ENCODE measurements at places on chromosomes 7 and 10.
A peak's percentile ranks its signal among the peaks of the same experiment; 100 is the strongest.

DNA sequence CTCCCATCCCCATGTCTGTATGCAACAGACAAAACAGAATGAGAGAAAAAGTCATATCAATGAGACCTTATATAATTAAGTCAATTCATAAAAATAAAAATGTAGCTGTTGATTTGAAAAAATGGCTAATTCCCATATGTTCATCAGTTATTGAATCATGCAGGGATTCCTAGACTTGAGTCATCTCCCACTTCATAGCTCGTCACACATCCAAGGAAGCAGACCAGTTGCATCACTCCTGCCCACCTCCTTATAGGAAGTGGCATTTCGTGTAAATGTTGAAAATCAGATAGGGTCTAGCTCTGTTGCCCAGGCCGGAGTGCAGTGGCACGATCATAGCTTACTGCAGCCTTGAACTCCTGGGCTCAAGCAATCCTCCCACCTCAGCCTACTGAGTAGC is 56.1 kb upstream of the SH2B2 start:
- no peak for DNase-seq

DNA sequence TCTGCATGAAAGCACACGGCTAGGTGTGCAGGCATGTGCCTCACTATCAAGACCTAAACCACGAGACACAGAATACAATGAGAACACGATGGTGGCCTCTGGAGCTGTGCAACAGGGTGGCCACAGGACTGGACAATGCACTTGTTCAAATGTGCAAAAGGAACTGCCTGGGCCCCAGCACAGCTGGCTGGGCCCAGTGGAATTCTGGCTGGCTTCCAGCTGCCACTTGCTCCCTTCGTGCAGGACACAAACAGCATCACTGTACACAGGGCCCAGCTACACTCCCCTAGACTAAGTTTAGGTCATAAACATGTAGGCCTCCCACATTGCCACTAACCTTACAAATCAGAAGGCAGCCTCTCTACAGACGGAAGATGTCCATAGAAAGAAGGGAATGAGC is 23.4 kb downstream of the DOCK4 start:
- DNase-seq: no peak

- peak; percentile 57 for DNase-seq
Observed at GRCh38 chr7:34759477-34760125, 101.6 kb downstream of the NPSR1 start.

DNA sequence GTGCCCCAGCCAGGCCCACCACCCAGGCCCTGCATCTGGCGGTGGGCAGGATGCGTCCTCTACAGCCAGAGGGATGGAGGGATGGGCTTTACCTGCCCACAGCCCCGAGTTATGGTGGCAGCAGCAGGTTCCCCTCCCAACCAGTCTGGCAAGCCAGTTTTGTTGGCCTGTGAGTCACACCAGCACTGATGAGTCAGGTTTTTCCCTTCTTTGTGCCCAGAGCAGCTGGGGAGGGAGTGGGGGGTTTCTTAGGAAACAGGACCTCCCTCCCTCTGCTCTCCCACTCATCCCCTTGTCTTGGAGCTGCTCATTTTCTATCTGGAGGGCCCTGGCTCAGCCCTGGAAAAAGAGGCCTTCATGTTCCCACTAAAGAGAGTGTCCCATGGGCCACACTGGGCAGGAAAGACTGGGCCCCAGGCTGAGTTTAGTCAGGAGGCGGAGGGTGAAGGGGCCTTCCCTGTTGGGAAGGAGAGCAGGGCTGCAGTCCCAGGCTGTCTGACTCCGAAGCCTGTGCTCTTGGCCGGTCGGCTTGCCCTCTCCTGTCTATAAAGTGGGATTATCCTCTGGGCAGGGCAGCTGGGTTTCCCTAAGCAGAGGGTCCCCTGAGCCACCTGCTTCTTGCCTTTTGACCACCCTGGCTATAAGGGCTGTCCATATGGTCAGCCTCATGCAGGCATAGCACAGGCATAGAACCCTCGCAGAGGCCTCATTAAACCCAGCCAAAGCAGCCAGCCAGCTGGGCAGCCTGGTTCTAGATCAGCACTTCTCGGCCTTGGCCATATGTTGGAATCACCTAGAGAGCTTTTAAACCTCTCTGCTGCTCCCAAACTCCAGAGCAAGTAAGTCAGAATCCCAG is 30.2 kb upstream of the ANKRD2 start:
- no peak for DNase-seq

DNA sequence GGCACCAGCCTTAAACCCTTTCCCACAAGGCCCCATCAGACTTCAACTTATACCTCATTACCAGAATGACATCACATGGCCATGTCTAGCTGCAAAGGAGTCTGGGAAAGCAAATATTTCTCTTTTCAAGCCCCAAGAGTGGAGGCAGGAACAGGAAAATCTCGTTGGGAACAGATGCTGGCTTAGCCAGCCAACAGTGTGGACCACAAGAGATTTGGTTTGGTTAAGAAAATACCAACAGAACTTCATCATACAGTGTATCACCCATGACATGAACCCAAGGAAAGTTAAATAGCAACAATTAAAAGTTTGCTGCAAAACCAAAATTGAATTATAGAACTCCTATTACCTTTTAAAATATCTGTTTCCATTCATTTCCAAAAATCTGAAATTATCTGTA is 2.2 kb upstream of the MET start:
- DNase-seq: no peak

DNA sequence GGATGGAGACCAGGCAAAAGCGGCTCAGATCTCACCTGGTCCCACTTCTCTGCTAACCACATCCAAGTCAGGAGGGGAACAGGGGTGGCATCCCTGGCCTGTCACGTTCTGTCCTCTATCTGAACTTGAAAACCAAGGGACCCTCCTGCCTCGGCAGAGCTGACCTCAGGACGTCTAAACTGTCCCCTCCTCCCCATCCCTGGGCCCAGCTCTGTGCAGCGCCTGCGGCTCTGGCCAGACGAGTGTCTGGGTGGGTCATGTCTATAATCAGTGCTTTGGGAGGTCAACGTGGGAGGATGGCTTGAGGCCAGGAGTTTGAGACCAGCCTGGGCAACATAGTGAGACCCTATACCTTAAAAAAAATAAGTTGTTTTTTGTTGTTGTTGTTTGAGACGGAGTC is 70.0 kb upstream of the ZNF479 start:
- DNase-seq: no peak

DNA sequence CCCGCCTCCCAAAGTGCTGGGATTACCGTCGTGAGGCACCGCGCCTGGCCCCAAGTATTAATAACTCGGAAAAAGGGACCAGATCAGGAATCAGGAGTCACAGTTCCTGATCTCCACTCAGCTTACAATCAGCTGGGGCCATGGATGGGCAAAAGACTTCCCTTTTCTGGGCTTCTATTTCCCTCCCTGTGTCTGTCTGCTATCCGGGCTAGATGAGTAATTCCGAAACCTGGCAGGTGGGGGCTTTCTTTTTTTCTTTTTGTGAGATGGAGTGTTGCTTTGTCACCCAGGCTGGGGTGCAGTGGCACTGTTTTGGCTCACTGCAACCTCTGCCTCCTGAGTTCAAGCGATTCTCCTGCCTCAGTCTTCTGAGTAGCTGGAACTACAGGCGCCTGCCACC is 11.6 kb downstream of the RPS24 start:
- DNase-seq: no peak

DNA sequence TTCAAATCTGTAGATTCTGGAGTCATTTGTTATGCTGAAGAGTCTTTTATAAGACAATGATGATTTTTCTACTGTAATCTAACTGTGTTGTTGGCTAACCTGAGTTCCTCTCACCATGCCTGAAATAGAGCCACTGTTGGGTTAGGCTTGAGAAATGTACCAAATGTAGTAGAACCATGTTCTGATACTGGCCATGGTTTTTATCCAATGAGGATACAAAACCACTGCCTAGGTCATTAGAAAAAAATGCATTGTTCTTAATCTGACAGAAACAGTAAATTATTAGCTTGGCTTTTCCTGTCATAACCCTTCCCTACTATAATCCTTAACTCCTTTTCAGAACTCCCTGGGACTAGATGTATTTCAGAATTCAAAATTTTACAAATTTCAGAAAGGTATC is 86.6 kb downstream of the RAPGEF5 start:
- DNase-seq: no peak

DNA sequence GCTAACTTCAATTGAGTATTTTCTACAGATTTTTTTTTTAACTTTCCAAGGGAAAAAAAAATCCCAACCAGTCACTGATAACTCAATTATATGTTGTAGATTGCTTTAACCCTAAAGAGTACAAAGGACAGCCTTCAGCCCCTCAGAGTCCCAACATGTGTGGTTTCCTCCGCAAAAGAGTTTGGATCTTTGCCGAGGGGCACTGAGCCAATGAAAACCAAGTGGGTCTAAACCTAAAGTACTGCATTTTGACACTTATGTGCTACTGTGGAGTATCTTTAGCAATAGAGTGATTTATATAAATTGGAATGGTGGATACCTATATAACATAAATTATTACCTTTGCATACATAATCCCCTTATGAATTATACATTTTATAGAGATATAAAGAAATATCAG is 91.5 kb downstream of the SEMA3D start:
- no peak for DNase-seq

GRCh38 chr10:70462349-70462984 is 16.1 kb upstream of the PALD1 start:
- peak; percentile 53 for DNase-seq

DNA sequence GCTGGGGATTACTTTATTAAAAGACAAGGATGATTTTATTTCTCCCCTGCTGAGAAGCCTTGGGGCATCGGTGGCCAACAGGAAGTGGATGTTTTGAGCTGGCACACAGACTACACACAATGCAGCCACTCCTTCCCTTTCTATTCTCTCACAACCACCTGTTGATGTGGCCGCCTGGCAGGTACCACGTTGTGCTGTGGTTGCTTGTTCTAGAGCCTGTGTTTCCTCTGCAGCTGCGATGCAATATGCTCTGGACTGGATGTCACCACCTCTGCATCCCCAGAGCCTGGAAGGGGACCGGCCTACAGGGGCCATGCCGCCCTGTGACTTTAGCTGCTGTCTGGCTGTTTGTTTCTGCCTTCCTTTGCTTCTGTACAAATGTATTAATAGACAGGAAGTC is 195.7 kb upstream of the CELF2 start:
- DNase-seq: no peak

GRCh38 chr7:135370656-135371055 is 137.0 kb downstream of the STRA8 start:
- DNase-seq: no peak

- no peak for DNase-seq
Observed at GRCh38 chr10:48573045-48573444, 31.8 kb downstream of the ARHGAP22 start.

GRCh38 chr10:17038627-17039026 is 91.0 kb downstream of the CUBN start:
- no peak for DNase-seq

- DNase-seq: no peak
Observed at GRCh38 chr10:49508249-49508648, 30.7 kb downstream of the ERCC6 start.

DNA sequence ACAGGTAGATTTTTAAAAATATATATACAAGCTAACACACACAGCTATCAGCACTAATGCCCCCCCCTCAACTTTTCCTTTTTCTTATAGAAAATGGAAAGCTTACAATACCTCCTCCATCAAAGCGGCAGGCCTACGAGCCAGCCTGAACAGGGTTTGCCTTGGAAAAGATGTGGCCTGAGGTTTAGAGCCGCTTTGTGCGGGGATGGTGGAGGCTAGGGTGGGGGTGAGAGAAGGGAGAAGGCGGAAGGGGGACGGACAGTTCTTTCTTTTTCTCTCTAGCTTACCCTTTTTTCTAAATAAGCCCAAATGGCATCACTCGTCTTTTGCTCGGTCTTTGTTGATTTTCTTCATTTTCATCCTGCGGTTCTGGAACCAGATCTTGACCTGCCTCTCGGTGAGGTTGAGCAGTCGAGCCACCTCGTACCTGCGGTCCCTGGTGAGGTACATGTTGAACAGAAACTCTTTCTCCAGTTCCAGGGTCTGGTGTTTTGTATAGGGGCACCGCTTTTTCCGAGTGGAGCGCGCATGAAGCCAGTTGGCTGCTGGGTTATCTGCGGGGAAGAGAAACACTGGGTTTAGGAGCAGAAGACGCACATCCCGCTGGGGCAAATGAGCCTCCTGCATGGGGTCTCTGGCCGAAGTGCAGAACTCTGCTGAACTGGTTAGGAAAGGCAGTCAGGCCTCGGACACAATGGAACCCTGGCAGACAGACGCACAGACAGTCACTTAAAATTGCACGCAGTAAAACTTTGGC is 1.9 kb downstream of the HOXA9 start:
- DNase-seq: no peak

DNA sequence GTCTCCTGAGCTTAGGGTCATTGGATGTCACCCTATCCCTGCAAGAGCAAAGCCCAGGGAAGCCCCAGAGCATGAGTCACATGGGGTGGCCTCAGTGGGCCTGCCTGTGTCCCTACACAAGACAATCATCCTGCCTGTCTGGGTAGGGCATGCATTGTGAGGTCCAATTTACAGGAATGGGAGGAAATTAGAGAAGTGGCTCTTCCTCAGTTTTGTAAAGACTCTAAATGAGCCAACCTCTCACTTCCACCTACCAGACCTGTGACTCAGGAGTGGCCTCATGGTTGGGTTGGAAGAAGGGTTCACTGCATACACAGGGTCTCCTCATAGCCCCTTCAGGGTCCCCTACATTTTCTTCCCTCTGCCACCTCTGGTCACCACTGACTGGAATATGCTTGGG is 43.6 kb upstream of the SMNDC1 start:
- no peak for DNase-seq

DNA sequence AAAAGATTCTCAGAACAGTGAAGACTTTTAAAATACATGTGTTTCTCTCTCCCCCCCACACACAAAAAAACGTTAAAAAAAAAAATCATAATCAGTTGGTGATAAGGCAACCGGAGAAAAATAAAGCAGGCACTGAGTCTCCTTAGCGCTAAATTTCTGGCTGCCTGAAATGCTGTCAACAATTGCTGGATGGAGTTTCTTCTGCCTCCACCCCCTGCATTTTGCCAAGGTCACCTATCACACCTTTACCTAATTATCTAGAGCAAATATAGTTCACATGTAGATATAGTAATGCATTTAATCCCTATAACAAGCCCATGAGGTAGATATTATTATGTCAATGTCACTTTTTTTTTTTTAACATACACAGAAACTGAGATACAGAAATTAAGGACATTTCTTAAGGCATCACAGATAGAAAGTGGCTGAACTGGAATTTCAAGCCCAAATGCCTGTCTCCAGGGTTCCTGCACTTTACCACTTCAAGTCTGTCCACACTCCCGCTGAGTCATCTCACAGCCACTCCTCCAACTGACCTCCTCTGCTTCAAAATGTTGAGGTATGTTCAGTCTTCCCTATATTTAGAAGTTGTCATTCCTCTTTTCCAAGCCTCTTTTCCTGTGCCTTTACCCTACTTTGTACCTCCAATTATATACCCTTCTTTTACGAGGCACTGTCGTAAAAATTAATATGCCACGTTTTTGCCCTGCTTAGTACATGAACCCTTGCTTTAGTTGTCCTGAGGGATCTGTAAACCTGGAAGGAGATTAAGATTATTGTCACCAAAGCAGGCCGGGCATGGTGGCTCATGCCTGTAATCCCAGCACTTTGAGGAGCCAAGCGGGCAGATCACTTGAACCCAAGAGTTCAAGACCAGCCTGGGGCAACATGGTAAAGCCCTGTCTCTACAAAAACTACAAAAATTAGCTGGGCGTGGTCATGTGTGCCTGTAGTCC is 72.8 kb upstream of the MPP7 start:
- DNase-seq: no peak

- DNase-seq: peak; percentile 23
Observed at GRCh38 chr10:100022403-100022802, 12.7 kb upstream of the DNMBP start.

GRCh38 chr7:26583094-26583648 is 281.2 kb downstream of the SKAP2 start:
- peak; percentile 79 for DNase-seq

GRCh38 chr10:7202793-7203355 is 208.0 kb downstream of the SFMBT2 start:
- peak; percentile 4 for DNase-seq

GRCh38 chr10:62788861-62789467 is 15.6 kb upstream of the ADO start:
- DNase-seq: no peak
